ENCODE measurements at places on chromosomes 5 and 9.

GRCh38 chr9:14935106-14935751 is 25.0 kb upstream of the FREM1 start:
- DNase-seq, result no peak

DNA sequence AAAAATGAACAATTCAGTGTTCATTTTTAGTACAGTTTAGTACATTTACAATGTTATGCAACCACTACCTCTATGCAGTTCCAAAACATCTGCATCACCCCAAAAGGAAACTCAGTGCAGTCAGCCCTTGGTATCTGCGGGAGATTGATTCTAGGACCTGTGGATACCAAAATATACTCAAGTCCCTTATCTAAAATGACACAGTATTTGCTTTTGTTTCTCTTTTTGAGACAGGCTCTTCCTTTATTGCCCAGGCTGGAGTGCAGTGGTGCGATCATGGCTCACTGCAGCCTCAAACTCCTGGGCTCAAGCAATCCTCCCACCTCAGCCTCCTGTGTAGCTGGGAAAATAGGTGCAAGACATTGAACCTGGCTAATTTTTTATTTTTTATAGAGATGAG is 114.0 kb downstream of the PIP5K1B start:
- DNase-seq, result no peak

DNA sequence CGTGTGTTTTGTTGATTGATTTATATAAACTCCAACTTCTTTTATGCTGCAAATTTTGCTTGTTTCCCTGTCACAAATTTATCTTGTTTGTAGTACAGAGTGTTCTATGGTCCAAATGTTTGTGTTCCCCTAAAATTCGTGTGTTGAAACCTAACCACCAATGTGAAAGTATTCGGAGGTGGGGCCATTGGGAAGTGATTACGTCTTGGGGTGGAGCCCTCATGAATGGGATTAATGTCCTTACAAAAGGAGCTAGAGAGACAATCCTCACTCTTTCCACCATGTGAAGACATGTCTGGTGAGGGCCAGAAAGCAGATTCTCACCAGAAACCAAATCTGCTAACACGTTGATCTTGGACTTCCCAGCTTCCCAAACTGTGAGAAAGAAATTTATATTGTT is 262.0 kb downstream of the MAN2A1 start:
- no peak for DNase-seq

GRCh38 chr5:172795318-172795977 is 24.5 kb upstream of the DUSP1 start:
- no peak for DNase-seq

DNA sequence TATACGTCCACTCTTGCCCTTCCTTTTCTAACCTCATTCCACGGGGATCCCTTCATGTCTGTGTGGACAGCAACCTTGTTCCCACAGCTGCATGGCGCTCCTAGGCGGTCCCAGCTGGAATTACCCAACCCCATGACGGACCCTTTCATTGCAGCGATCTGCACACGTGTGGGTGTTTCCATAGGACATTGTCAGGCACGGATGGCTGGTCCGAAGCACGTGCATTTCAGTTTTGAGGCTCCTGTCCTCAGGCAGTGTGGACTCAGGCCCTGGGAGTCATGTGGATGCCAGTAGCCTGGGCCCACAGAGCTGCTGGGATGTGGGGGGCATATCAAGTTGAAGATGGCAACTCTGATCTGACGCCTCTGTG is 15.0 kb downstream of the CARD19 start:
- DNase-seq, result no peak

DNA sequence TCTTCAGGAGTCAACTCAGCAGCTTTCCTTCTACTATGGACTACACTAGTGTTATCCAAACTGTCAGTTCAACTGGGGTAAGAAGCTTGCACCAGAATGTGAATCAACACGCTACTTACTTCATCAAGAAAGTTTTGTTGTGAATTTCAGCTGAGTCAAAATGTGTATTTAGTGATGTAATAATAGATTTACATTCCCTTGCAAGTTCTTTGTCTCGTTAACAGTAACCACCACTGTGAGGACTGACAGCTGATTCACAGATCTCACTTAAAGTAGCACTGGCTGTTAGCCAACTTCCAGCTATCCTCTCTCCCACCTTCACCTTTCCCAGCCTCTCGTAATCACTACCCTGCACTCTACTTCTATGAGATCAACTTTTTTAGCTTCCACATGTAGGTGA is 445.3 kb downstream of the NTRK2 start:
- no peak for DNase-seq

- no peak for DNase-seq
Measured at GRCh38 chr5:16431490-16431889, 34.1 kb downstream of the ZNF622 start.

All from NCI-H2029 (cell line).